M059J (cell line): ENCODE measurements at places on chromosomes 13 and 19. TPM values are rescaled to one million over a fixed set of nuclear protein-coding genes. Genes with fewer than 3 reads are reported as not detected.

ZNF627 gene
- total RNA-seq = 10.6 and 22.6 TPM in 2 replicates

- no peak for DNase-seq
These were observed 7.7 kb downstream of the ZIC5 start for GRCh38 chr13:99963816-99964339.

GRCh38 chr13:94329277-94329676, 150.2 kb downstream of the DCT start:
- DNase-seq = peak; percentile 52

DNA sequence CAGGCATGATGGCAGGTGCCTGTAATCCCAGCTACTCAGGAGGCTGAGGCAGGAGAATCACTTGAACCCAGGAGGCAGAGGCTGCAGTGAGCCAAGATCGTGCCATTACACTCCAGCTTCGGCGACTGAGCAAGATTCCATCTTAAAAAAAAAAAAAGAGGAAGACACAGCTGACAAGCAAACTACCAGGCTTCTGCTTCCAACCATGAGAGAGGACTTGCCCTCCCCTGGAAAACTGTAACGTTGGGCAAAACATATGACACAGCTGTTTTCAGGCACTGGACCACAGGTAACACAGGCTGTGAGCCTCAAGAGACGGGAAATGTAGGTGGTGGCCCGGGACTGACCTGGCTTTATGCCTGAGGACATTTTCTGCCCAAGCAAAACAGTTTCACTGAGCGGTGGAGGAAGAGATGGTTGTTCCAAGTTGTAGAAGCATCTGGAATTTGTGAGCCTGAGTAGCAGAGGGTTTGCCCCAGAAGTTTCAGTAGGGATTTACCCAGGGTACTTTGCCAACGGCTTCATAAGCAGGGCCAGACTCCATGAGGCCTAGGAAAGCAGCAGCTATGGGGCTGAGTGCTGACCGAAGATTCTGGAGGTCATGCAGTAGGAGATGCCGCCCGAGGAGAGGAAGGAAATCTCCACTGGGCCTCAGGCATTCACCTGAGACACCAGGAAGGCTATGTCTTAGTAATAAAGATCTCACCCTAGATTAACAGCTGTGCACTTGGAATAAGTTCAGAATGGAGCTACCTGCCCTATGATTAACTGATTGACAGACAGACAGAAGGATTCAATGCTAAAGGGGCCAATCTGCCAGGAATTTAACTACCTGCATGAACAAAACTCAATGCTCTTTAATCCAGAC, 88.0 kb downstream of the ABCC4 start:
- DNase-seq = peak; percentile 18

DNA sequence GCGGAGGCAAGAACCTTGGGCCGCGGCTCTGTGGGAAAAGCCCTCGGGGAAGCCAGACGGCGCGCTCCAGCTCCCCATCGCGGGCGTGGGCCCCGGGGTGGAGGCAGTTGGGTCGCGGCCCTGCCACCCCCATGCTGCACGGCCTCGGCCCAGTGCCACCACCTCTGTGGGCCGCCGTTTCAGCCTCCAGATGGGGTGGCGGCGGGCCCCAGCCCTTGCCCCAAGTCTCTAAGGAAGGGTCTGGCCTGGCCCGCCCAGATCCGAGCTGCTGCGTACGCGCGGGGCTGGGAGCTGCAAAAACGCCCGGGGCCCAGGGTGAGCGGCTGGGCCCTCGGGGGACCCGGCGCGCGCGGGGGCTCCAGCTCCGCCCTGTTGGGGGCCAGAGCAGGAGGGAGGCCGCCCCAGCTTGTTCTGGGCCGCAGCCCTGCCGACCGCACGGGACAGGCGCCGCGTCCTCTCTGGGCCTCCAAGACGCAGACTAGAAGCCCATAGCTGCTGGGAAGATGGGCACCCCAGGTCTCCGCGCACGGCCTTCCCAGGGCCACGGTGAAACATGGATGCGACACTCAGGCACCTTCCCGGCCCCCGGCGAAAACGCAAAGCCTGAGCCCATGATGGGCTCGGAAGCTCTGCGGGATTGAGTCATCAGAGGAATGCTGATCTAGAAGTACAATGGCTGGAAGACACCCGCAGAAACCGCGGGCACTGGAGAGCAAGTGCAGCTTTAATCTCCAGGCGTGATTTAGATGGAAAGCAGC, 110.1 kb downstream of the KCTD15 start:
- DNase-seq = peak; percentile 12

LRRC4B gene
- not detected in 2 replicates for total RNA-seq

GRCh38 chr13:20825477-20825875, 51.7 kb upstream of the EEF1AKMT1 start:
- DNase-seq = peak; percentile 69

WDR88 gene
- total RNA-seq = not detected in 2 replicates

PSG6 gene
- 0.79 and 0.89 TPM in 2 replicates for total RNA-seq

F2RL3 gene
- total RNA-seq = not detected in 2 replicates
